Articular chondrocyte of knee joint (primary cell): ENCODE measurements at places on chromosomes 3 and 15. TPM values are rescaled to one million over a fixed set of nuclear protein-coding genes. Genes with fewer than 3 reads are reported as not detected.

CPN2 gene
- under 0.01 TPM in 1 of 2 replicates, not detected in the other for total RNA-seq

EOMES gene
- total RNA-seq, result not detected in 2 replicates

INSYN1 gene
- total RNA-seq, result 4.3 and 6.4 TPM in 2 replicates

GOLIM4 gene
- total RNA-seq, result 59.2 and 67.3 TPM in 2 replicates

OR5K3 gene
- total RNA-seq, result not detected in 2 replicates

MAGI1 gene
- total RNA-seq, result 21.3 and 27.0 TPM in 2 replicates

TCAIM gene
- total RNA-seq, result 28.9 and 30.3 TPM in 2 replicates

ZNF662 gene
- total RNA-seq, result 5.2 and 8.5 TPM in 2 replicates

VPS8 gene
- 84.4 and 92.6 TPM in 2 replicates for total RNA-seq

P2RY14 gene
- total RNA-seq, result not detected in 2 replicates
